Activated CD4-positive, alpha-beta T cell treated with anti-CD3 and anti-CD28 coated beads, Interleukin-2, amount 50 U/mL, for 4 hours (primary cell): ENCODE measurements at places on chromosomes 16 and 17.

GRCh38 chr16:66273644-66274334, 92.7 kb upstream of the CDH5 start:
- DNase-seq = no peak

DNA sequence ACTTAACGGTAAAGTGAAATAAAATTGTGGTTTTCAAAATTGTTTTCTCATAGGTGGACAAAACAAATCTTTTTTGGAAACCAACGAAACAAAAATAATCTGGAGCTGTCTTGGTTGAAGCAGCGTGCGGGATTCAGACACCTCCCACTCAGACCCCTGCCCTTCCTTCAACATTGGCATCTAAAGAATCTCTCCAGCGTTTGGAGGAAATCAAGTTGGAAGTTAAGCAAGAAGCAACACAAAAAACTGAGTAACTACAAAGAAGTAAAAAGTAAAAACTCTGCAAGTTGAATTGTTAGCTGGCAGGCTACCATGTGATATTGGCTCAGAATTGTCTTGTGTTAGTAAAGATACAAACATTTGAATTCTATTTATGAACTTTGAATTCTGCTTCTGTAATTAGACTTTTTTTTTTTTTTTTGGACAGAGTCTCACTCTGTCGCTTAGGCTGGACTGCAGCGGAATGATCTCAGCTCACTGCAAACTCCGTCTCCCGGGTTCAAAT, 361.0 kb upstream of the PMFBP1 start:
- DNase-seq = no peak

- no peak for DNase-seq
Observed at GRCh38 chr17:13759518-13760335, 158.0 kb upstream of the HS3ST3A1 start.

DNA sequence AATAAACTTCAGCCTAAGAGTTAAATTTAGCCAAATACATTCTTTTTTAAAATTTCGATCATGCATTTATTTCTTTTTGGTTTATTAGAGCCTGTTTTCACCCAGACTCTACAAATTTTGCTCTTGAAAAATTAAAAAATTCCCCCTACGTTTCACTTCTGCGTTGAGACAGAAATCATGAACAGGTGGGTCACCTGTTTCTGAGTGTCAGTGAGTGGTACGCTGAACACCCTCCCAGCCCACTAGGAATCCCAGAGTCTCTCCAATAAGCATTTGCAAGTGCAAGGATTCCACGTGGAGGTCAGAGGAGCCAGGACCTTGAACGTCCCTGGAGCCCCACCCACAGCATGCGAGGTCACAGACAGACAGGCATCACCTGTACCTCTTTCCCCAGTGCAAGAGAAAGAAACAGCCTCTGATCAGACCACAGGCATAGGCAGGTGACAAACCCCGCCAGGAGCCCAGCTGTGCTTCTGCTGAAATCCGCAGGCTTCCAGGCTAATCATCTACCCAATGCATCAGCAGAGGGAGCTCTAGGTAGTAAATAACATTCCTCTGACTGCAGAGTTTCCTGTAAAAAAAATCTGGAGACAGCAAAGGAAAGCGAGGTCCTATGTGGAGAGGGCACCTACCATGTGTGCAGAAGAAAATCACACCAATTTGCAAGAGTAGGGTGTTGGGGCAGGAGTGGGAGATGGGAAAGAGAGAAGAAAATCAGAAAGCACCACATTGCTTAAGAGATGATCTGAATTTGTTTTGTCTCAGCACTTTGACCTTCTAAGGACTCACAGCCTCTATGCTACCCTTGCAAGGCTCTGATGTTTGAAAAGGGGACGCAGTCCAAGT, 5.9 kb upstream of the XYLT1 start:
- DNase-seq = peak; percentile 29

DNA sequence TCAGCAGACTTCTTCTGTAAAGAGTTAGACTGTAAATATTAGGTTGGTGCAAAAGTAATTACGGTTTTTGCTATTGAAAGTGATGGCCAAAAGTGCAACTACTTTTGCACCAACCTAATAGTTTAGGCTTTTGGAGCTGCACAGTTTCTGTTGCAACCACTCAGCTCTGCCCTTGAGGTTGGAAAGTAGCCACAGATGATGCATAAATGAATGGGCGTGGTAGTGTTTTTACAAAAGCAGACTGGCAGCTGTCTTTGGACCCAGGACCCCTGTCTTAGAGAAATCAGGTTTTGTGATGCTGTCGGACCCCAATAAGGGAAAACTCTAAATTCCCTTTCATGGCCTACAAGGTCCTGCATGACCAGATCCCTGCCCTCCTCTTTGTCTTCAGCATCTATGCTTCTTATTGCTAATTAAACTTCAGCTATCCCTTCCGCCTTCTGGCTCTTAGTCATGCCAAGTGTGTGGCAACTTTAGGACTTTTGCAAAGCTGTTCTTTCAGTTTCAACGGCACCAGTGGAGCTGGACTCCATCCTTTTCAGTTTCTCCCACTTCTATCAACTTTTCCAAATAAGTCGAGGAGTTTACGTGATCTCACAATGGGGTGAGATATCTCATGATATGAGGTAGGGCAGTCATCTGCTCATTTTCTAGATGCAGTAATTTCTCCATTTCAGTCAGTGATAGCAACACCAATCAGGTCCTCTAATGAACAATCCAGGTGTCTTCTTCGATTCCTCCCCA, 232.3 kb downstream of the XYLT1 start:
- no peak for DNase-seq

GRCh38 chr16:5633845-5634440, 536.3 kb upstream of the EEF2KMT start:
- no peak for DNase-seq
